NCI-H1436 treated with DMSO at 0.1 percent for 48 hours (cell line): ENCODE measurements at places on chromosomes 1 and 21.

DNA sequence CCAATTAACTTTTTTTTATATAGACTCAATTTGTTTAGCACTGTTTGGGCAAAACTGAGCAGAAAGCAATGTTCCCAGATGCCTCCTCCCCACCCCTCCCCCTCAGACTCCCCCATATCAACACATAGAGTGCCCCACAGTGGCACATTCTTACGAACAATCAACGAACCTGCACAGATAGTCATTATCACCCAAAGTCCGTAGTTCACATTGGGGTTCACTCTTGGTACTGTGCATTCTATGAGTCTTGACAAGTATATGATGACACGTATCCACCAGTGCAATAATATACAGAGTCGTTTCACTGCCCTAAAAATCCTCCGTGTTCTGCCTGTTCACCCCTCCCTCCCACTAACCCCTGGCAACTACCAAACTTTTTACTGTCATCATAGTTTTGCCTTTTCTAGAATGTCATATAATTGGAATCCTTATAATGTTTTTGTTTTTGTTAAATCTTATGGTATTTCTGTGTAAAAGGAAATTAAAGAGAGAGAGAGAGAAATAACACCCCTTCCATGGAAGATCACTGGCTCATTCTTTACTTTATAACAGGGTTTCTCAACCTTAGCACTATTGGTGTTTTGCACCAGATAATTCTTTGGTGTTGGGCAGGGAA is 37.2 kb upstream of the HNRNPU start:
- DNase-seq = no peak

DNA sequence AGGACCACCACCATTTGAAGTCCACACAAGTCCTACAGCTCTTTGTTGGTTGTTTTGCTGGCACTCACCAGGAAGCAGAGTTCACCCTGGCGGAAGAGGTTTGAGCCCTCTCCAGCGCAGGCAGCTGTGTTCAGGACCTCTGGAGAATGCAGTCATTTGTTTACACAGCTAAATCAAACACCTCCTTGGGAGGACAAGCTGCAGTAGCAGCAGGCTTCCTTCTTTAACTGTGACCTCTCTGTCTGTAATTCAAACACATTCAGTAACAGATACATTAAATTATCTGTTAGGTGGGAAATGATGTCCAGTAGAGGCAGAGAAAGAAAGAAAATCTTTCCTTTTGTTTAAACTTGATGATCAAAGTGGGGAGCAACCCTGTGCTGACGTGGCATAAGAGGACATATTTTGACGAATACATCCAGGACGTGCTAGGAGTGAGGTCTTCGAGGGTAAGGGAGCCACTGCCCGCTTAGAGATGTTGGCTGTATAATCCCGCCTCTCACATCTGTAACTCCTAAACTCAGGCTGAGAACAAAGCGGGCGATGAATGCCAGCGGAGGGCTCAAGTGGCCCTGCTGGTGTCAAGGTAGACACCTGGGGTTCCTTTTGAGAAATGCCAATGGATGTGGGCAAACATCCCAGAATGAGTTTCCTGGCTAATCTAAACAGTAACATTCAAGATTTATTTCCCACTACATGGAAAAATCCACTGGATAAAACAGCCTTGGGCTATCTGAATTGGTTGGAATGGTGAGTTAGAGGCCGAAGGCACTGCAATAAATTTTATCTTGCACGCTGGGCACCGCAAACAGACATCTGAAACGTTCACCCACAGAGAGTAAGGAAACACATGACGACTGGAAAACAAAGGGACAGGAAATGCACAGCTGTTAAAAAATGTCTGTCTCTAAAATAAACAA is 51.7 kb downstream of the ABCA4 start:
- no peak for DNase-seq

DNA sequence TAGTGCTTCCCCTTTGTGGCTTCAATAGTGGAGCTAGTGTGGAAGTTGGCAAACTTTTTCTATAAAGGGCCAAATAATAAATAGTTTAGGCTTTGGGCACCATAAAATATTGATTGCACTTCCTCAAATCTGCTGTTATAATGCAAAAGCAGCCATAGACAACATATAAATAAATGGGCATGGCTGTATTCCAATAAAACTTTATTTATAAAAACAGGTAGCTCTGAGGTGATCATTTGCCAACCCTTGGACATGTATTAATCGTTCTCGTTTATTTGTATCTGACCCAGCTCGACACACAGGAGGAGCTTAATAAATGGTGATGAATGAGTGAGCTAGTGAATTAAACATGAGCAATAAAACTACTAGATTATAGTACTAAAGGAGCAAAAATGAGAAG is 13.3 kb downstream of the KAZN start:
- no peak for DNase-seq

GRCh38 chr1:204443260-204443619 is 31.6 kb upstream of the PPP1R15B start:
- DNase-seq = no peak

- no peak for DNase-seq
These were observed 219.0 kb upstream of the L1TD1 start for GRCh38 chr1:61975638-61976037.

DNA sequence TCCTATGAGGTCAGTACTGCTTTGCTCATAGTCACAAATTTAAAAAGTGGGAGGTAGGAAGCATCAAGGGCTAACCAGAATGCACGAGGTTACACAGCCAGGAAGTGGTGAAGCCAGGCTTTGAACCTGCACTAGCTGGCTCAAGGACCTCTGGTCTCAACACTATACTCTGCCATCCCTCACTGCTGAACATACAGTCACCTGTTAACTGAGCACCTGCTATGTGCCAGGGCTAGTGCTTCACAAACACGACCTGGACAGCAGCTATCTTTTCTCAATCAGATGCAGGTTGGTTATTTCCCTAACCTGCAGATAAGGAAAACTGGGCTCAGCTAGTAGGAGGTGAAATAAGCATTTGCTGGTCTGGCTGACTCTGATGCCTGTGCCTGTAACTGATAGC is 73.0 kb downstream of the GLIS1 start:
- no peak for DNase-seq

DNA sequence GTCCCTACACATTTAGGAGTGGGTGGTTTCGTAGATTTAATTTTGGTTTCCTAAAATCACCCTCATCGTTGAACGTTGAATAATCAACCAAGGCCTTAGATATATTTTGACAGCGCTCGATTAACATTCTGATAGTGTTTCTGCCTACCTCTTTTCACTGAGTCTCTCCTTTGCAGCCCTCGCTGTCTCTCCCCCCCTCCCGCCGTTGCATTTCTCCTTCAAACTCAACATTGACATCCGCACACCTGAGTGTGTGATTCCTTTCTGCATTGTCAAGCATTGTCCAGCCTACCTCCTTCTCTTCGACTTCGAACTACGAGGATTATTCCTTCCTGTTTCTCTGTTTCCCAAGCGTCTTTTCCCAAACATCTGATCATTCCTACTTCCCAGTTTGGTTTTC is 1.8 kb upstream of the ADAMTS1 start:
- DNase-seq = no peak

DNA sequence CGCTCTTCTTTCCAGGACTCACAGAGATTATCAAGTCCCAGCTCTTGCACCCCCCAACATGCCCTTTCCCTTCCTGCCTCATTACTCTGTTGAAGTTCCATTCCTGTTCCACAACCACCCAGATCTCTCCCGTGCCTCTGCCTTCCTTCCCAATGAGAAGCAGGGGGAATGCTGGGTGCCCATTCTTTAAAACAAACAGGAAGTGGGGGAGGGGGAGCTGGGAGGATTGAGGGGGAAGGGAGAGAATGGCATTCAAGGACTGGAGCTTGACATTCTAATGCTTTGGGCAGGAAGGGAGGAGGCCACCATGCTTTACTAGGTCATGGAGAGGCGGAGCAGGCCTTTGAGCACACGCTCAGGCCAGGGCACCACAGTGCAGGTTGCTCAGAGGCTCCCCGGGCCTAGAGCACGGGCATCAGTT is 150.3 kb upstream of the IRF2BP2 start:
- no peak for DNase-seq

DNA sequence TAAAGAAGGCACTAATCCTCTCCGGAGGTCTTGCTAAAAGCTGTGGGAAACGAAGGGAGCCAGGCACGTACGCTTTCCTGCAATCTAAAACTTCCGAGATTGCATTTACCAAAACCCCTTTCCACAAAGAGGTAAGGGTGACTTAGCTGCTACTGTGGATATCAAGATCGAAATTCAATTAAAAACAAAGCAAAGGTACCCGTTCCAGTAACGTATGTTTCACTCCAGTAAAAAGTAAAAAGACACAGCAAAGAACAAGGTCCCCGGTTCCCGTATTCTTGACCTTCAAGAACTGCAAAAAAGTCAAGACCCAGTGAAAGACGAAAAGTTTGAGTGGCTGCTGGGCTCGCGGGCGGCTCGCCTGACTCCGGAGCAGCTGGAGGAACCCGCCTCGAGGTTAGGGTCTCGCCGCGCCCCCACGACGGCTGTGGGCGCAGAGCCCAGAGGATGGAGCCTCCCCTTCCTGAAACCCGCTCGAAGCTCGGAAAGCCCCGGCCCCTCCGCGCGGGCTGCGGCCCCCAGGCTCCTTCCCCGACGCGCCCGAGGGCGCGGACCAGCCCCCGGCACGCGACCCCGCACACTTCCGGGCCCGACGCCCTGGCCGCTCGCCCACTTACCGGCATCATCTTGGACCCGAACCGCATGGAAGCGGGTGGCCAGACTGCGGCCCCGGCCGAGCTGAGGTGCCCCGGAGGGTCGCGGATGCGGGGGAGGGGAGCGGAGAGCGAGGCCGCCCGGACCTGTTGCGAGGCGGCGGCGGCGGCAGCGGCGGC is 524 bp downstream of the TP53BP2 start:
- DNase-seq = no peak

DNA sequence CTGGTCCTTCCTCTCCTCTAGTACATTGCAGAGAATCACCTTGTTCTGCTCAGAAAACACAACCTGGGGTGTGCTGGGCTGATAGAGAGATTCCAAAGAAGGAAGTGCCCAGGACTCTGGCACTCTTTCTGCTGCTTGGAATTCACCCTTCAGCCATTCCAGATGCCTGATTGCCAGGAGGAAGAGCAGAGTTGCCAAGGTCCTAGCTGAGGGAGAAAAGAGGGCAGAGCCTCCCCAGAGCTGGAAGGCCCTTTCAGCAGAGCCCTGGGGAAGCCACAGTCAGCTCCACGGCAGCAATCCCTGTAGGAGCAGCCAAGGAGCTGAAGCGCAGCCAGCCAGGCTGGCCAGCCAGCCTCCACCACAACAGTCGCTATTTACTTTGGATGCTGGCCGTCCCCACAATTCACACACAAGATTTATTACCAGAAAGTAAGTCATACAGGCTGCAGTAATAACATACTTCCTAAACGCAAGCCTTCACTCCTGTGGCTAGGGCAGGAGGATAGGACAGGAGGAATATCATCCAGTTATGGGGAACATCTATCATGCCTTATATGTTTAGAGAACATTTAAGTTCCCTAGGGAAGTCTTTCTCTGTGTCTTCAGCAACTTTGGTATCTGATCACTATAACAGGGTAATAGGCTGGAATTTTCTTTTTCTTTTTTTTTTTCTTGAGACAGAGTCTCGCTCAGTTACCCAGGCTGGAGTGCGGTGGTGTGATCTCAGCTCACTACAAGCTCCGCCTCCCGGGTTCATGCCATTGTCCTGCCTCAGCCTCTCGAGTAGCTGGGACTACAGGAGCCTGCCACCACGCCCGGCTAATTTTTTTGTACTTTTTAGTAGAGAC is 36.6 kb upstream of the SLC44A3 start:
- DNase-seq = no peak

GRCh38 chr1:230270185-230270558 is 156.0 kb downstream of the PGBD5 start:
- DNase-seq = no peak

DNA sequence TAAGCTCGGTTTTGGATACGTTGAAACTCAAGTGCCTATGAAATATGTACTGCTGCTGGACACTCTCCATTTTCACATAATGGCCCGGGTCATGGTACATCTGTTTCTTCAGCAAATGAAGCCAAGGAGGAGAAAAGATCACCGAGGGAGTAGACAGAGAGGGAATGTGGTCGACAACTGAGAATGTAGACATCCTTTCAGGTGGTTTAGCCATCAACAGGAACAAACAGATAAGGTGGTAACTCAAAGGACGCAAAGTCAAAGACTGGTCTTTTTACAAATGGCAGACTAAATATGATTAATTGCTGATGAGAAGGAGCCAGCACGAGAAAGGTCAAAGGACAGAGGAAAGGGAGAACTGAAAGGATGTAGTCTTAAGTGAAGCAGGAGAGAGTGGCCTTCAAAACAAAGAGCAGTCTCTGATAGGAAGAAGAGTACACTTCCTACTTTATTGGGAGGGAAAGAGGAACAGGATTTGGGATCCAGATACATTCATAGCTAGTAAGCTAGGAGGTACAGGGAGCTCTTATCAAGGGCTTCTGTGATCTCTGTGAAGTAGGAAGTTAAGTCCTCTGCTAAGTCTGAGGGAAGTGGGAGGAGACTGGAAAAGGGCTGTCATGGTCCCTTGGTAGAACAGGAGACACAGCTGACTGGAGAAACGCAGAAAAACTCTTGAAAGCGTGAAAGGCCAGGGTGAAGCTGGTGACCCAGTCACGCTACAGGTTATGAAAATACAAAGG is 28.3 kb downstream of the NUP133 start:
- no peak for DNase-seq
